ENCODE measurements at places on chromosomes 3 and 15.

DNA sequence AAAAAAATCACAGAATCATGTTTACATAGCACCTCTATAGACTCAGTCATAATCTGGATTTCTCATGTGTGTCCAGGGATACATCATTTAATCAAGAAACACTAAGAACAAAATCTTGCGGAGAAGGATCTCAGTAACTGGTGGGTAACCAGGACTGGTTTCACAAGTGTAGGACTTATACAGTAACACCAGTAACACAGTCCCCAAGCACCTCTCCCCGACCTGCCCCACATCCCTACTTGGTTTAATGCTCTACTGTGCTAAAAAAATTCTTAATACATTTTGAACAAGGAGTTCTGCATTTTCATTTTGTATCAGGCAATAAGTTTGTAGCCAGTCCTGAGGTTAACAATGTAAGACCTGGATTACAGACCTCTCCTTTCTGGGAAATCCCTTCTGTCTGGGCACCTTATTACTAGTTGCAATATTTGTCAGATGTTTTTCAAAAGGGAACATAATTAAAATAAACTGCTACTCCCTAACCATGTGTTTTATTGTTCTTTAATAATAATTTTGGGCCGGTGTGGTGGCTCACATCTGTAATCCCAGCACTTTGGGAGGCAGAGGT, 57.6 kb upstream of the BBX start:
- no peak for DNase-seq

DNA sequence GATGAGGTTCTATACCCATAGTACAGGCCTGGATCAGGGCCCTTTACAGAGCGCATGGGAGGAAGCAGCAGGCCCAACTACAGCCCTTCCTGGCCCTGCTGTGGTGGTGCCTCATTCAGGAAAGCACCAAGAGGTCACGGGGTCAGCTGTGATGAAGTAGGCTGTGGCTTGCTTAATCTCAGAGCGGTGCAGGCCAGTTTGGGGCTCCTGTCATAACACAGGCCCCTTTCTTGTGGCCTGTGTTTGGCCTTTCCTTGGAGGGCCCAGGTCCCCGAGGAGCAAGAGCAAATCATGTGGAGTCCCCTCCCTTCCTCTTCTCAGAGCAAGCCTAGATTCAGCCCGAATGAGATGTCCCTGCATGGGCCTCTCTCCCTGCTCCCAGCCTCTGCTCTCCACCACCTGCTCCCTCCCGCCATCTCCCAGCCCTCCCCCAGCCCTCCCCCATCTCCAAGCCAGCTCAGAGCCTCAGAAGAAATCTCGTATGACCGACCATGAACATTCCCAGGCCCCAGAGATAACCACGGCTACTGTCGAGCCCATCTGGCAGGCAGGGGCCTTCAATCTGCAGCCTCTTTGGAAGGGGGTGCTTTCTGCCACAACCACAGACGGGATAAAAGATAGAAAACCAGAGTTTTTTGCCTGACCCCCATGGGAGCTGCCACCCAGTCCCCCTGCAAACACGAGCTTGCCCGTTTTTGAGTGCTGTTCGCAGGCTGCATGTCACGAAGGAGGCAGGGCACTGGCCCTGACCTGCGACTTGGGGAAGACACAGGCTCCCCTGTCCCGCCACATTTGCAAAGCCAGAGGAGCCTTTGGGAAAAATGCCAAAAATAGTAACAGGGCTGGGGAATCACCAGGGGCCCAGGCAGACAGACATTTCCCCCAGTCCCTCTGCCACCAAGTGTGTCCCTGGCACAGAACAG, 32.3 kb upstream of the DUSP7 start:
- DNase-seq = no peak

DNA sequence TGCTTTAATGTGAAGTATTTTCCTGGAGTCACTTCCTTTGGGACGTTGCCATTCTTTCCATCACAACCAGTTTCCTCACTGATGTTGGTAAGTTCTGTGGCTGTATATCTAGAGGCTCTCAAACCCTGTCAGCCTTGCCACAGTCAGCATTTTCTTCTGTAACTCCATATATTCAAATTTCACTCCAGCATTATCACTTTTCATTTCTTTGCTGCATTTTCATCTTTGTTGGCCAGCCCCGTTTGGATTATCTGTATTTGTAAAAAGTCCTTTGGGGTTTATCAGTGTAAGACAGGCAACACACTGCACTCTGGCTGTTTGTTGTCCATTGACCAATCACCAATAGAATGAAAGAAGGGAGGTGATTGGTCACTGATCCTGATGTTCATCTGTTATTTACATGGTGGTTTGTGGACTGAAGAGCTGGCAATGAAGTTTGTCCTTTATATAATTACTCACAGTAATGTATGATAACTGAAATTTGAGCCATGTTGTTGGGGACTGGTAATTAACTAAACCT, 20.3 kb downstream of the GMPS start:
- DNase-seq = no peak

GRCh38 chr3:143363276-143363675, 243.7 kb downstream of the CHST2 start:
- no peak for DNase-seq

DNA sequence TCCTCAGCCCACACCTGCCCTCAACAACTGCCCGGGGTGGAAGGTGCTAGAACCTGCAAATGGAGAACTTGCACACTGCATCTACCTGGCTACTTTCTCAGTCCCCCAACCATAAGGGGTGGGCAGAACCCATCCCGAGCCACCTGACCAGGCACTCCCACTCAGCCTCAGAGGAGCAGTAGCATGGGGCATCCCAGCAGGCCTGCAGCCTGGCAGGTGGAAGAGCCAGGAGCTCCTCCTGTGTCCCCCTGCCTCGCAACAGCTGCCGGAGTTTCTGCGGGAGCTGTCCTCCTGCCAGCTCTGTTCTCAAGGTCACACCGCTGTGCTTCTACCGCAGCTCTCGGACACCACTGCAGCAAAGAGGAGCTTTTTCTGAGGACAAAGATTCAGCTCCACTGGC, 27.5 kb downstream of the RAB6B start:
- no peak for DNase-seq

DNA sequence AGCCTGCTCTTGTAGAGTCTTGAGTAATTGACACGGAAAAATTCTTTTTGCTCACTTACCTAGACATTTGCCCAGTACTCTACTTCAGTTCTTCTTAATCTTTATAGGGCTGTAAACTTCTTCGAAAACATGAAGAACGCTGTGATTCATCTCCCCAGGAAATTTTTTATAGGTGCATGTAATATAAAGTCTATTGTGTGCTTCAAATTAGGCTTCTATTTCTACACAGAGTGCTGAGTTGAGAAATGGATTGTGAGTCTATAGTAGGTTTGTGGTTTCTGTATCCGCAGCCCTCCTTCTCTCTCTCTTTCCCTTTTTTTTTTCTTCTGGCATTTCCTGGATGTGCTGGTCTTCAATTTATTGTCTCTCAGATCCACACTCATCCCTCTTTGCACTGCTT, 183.3 kb upstream of the DCBLD2 start:
- DNase-seq = no peak

DNA sequence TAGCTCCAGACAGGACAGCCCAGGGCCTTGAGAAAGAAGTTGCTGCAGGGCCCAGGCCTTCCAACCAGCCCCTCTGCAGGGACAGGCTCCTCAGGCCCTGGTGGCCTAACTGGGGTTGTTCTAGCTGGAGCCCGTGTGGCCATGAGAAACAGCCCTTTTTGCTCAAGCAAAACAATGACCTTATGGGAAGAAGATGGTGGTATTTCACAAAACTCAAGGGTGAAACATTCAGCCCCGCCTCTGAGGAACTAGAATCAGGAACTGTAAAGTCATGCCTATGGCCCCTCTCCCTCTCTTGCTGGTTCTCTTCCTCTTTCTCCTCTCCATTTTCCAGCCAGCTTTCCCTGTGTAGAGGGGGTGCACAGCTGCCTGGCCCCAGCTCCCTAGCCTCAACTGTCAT, 273.3 kb downstream of the RPLP1 start:
- DNase-seq = no peak

- no peak for DNase-seq
These were observed 144.3 kb downstream of the FBN1 start for GRCh38 chr15:48501208-48501607.

DNA sequence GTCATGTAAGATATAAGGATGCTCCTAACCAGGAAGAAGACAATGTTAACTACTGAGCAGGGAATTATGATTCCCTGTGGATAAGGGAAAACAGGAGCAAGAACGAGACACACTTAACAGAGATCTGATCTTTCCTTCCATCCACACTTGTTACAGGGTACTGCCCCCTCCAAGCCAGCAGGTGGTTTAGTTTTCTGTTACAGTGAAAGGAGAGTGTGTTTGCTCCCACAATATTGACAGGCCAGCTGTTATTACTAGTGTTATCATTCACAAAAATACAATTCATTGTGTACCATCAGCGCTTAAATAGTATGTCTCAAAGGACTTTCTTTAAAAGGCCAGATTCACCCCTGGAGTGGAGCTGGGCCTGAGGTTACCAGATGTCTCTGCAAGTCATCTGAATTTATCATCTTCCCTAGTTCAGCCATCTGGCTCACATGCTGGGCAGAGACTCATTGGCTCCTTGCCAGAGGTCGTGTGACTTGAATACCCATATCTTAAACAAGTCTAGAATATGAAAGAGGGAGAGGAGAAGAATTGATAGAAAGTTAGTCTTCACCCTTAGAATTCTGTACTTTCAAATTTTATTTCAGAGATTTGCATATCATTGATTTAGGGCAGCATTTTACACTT, 16.8 kb upstream of the FMN1 start:
- no peak for DNase-seq

DNA sequence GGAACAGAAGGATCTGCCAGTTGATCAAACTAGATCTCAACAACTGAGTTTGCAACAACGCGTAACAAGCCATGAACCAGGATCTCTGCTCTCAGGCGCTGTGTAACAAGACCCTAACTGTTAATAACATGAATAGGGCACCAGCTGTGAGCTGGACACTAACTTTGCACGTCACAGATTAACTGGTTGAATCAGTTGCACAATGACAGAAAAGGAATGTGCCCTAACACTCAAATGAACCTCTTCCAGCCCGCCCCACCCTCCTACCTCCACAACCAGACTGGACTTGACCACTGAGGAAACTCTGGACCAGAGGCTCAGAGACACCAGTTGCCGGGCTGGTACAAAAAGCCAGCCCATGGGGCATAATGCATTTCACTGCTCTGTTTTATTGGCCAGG, 34.3 kb downstream of the MCF2L2 start:
- DNase-seq = no peak

GRCh38 chr15:74611341-74611740, 4.3 kb upstream of the CLK3 start:
- DNase-seq = no peak

DNA sequence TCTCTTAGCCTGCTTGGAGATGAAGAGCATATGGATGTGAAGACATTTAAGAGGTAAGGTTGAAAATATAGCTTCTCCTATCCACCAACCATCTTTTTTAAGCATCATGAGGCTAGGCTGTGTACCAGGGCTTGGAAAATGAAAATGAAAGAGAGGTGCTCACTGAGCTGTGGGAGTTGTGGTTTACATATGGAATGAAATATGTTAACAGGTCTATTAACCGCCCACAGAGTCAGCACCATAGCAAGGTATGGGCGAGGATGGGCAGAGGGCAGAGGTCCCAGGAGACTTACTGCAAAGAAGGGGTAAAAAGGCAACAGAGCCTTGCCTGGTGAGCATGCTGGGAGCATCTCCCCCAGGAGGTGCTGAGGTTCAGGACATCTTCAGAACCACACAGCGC, 273.1 kb downstream of the GABRG3 start:
- DNase-seq = no peak

GRCh38 chr15:58731756-58732535, 17.6 kb downstream of the ADAM10 start:
- no peak for DNase-seq

All from activated CD8-positive, alpha-beta memory T cell treated with anti-CD3 and anti-CD28 coated beads for 1 hour (primary cell).